Stimulated activated CD8-positive, alpha-beta memory T cell treated with anti-CD3 and anti-CD28 coated beads, Interleukin-15, amount 100 ng/mL, for 1 hour (primary cell): ENCODE measurements at places on chromosomes 1 and 21.

DNA sequence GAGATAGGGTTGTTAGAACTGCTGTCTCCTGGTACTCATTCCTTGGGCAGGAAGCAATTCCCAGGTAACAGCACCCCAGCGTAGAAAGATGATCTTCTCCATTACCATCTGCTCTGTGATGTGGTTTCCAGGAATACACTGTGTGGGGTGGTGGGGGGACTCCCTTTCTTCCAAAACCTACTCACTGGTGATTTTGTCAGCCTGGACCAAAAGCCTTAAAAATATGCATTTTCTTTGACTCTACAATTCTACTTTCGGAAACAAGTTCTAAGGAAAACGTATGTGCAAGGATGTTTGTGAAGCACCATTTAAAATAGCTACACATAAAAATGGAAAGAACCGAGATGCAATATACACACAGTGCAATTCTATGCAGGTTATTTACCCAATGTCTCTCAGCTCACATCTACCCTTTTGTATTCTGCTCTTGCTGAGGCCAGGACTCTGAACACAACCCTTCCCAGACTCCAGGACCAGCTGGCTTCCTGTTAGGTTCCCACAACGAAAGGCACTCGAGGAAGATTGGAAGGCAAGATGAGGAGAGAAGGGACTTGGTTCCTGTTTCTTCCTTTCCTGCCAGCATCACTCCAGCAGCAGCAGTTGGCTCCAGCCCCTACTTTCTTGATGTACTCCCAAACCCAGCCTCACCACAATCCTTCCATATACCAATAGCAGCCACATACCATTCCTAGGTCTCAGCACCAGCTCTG lies 33.0 kb upstream of the GJB5 start:
- no peak for DNase-seq

- no peak for DNase-seq
These were observed 61.2 kb downstream of the AK4 start for GRCh38 chr1:65209005-65209885.

DNA sequence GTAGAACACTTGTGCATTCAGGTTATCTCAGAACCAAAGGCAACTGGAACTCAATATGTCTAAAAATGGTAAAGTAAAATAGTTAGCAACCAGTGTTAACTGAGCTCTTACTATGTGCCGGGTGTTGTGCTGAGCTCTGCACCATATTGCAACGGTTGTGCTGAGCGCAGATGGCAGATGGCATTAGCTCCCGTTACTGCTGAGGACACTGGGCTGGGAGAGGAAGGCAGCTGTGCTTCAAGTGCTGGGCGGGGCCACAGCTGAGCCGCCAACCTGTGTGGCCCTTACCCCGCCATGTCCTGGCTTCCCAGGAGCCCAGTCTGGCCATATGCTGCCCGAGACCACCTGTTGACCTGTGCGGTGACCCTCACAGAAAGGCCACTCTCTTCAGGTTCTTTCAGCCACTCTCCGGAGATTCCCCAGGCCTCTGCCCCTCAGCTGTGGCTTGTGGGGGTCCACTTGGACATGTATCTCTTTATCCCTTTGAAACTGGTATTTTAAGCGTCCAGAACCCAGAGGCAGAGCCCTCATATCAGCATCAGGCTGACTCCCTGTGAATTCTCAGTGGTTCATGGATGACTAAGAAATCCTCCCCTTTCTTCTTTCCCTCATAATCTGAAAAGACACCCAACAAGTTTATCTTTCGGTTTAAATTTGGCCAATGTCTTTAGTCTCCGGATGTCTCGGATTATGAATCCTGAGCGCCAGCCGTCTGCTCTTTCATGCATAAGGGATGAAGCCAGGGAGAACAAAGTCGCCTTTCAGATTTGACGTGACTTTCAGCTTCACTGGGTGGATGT lies 26.4 kb downstream of the LDLRAP1 start:
- no peak for DNase-seq

DNA sequence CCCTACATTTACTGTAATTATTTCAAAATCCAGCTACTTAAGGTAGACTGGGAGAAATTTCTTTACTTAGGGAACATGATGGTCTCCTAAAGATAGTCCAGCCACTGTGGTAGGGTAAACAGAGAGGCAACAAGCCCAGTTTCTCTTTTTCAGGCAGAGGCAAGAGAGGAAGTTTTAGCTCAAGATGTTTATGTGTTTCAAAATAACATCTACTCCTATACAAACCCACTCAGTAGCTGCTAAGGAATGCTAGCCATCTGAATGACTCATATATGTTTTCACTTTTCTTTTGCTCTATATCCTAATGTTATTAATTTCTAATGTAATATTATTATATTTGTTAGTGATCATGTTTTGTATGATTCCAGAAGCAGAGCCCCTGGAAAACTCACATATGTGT lies 856.6 kb downstream of the PLA2G4A start:
- no peak for DNase-seq

DNA sequence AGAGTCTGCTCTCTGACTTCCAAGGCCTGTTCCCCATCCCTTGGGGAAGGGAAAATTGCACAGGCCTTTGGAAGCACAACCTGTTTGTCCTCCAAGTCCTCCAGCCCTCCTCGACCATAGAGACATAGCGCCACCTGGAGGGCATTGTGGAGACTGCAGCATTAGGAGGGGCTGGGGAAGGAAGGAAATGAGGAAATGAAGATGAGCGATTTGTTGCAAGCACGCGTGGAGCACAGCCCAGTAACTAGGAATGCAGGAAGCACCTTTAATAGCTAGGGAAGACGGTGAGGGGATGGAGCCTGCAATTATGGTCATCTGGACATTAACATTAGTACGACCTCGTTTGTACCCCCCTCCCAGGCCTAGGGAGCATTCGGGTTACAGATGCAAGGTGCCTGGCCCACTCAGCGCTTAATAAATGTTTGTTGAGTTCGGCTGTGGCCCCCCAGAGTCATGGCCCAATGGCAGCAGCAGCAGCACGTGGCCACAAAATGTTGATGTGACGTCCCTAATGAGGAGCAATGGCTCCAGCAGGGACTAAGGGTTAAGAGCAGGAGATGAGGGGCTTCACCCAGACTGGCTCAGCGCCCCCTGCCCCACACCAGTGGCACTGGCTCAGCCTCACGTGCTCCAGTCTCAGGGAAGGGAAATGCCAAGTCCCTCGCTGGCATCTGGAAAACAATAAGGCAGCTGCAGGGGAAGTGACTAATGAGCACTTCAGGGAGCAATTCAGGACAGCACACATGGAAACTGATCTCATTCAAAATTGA lies 8.0 kb upstream of the CAMK2N1 start:
- peak; percentile 75 for DNase-seq

DNA sequence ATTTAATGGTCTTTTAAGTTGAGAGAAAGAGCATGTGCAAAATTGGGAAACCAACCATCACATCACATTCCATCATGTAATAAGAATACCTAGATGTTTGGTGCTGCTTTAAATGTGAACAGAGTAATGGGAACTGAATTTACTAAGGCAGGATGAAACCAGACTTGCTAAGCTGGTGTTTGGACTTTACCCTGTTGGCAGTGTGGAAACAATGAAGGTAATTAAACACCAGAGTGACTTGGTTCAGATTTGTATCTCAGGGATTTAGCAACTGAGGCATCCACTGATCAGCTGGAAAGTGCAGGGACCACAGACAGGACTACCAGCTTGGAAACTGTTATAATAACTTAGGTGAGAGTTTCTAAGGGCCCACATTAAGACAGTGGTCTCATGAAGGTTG lies 263.4 kb downstream of the OLFM3 start:
- no peak for DNase-seq

- no peak for DNase-seq
These were observed 35.6 kb upstream of the ADGRL4 start for GRCh38 chr1:79042117-79042516.

DNA sequence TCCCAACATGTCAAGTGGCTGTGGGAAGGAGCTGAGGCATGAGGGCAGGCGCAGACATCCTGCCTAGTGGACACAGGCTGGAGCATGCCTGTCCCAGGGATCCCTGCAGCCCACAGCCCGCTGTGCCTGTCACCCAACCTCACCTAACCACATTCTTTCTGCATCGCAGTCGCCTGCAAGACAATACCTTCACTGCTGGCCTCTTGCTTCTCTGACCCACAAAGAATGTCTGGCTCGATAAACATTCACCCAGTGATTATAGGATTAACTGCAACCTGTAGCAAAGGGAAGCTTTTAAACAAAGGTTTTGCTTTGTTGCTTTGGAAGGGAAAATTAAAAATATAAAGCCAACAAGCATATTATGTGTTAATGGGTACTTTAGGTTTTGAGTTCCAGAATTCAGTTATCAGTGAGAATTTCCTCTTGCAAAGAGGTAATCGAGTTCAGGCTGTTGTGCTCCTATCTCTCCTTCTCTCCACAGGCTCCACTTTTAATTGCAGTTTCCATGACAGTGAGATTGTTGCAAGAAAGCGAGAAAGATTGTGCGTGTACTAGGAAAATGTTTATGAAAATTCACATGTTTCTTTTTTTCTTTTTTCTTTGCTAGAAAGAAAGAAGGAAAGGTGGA lies 40.0 kb upstream of the ZNF648 start:
- DNase-seq = no peak

GRCh38 chr1:207752456-207752998 lies 673 bp downstream of the CD46 start:
- no peak for DNase-seq

DNA sequence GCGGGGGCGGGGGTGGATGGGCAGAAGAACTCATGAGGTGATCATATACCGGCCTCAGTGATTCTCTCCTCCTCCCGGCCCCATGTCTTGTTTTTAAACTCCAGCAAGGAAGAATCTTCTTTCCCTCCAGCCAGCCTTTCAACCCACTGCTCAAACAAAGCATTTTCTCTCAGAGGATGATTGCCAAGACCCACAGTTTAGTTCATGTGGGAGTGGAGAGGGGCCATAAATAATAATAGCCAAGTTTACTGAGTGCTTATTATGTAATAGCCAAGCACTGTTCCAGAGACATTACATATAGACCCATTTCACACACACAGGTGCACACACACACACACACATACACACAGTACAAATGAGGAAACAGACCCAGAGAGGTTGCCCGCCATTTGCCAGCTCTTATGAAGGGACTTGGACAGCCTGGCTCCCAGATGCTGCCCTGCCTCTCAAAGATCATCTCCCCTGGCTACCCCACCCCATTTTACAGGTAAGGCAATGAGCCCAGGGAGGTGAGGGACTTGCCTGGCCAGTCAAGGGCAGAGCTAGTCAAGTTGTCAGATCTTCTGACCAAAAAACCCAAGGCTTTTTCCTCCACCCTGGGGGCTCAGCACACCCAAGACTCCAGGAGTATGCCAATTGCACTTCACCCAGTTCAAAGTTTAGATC lies 18.0 kb upstream of the BCAR3 start:
- no peak for DNase-seq

- no peak for DNase-seq
These were observed 16.1 kb downstream of the ENSA start for GRCh38 chr1:150613061-150613920.

DNA sequence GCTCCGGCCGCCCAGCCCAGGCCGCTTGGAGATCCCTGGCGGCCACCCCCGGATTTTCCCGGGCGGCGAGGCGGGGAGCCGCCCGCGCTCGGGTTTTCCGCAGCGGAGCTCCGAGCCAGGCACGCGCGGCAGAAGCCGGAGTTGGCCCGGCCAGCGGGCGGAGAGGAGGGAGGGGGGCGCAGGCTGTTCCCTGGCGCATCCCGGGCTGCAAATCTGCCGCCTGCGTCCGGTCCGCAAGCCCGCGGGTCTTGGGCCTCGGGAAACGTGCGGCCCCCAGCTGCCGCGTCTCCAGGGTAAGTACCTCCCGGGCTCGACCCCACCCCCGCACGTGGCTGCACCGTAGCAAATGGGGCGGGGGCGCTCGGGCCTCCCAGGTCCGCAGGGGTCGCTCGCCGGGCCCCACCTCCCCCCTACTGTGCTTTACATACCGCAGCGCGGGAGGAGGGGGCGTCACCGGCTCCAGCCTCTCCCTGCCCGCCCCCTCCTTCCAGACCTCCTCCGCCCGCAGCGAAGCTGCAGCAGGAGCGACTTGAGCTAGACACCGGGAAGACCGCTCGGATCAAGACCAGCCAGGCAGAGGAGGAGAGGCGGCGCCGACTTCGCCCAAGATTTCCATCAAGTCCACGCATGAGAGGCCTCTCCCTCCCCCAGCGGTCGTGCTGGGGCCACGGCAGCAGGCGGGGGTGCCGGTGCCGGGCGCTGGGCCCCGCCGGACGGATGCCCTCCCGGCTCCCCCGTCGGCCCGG lies 1.6 kb downstream of the TMEM200B start:
- DNase-seq = no peak

GRCh38 chr1:25844536-25845337 lies 14.5 kb downstream of the AUNIP start:
- no peak for DNase-seq

DNA sequence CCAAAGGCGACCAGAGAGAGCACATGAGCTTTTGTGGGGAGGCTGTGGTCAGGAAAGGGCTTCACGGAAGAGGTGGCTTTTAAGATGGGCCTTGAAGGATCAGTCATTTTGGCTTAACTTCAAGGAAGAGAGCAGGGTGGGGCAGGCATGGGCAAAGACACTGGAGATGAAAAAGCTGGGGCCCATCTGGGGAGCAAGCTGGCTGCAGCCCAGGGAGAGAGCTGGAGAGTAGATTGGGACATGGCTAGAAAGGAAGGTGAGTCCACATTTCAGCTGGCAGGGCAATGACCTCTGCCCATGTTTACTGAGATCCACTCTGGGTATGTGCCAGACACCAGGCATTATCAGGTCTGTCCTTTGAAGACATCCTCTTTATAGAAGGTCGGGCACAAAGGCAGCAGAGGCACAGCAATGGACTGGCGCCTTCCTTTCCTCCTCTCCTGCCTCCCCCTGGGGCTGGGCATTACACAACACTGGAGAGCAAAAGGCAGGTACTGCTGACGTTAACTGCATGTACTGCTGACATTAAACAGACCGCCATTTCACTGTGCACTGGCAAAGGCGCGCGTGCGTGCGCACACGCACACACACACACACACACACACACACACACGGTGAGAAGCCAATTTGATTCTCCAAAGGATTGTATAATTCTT lies 2.2 kb upstream of the UBXN10 start:
- no peak for DNase-seq

DNA sequence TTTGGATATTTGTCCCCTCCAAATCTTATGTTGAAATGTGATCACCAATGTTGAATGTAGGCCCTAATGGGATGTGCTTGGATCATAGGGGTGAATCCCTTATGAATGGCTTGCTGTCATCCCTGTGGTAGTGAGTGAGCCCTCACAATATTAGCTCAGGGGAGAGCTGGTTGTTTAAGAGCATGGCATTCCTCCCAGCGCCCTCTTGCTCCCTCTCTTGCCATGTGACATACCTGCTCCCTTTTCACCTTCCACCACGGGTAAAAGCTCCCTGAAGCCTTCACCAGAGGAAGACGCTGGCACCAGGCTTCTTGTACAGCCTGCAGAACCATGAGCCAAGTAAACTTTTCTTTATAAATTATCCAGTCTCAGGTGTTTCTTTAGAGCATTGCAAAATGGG lies 305.6 kb downstream of the KCTD3 start:
- DNase-seq = no peak
